ENCODE measurements at places on chromosomes 16 and 17.

GRCh38 chr16:57570301-57571070 lies 28.0 kb downstream of the ADGRG5 start:
- no peak for DNase-seq

DNA sequence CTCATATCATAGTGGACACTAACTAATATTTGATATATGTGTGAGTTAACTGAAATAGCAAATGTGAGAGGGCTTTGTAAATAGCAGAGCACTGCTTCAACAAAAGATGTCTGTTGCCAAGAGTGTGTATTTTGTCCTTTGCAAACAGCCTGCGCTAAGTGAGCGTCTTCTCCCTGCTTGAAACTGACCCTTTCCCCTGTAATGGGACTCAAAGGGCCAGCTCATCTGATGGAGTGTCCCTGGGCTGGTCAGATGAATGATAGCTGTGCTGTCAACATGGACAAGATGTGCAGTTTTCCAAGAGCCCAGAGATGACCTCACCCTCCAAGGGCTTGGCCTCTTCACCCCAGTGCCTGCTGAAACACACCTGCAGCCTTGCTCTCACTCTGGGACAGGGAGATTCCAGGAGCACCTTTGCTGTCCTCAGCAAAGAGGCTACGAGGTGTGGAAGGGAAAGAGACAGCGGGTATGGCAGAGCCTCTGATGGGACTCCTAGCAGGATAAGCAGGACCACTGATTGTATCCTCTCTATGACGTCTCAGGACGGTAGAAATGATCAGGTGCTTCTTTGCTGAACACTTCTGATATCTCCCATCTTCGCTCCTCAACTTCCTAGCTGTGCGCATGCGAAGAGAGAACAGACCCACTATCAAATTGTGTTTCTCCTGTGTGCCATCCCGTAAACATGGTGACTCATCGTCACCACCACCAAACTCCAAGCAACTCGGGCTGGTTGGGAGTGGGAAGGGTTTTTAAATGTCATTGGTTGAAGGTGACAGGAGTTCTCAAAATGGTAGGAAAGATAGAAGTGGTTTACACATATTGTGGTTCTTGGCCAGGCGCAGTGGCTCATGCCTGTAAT lies 35.8 kb upstream of the TBX2 start:
- no peak for DNase-seq

DNA sequence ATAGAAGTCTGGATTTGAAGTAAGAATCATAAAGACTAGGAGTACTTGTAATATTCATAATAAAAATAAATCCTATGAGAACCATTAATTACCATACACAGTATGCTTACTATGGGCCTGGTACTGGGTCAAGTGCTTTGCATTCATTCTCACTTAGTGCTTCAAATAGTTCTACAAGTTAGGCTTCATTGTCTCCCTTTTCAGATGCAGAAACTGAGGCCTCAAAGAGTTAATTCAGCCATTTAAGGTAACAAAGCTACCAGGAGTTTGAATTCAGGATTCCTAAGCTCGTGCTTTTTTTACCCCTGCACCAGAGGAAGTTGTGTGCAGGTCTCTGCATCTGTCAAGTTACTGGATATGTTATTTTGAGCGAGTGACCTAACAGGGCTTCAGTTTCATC lies 1098.4 kb upstream of the EEF2KMT start:
- no peak for DNase-seq

GRCh38 chr16:81076566-81077075 lies 417 bp downstream of the C16orf46 start:
- DNase-seq, result peak; percentile 92

- DNase-seq, result no peak
These were observed 61.1 kb upstream of the MTMR4 start for GRCh38 chr17:58575511-58575910.

- DNase-seq, result no peak
These were observed 29.6 kb downstream of the TNRC6A start for GRCh38 chr16:24759006-24759405.

DNA sequence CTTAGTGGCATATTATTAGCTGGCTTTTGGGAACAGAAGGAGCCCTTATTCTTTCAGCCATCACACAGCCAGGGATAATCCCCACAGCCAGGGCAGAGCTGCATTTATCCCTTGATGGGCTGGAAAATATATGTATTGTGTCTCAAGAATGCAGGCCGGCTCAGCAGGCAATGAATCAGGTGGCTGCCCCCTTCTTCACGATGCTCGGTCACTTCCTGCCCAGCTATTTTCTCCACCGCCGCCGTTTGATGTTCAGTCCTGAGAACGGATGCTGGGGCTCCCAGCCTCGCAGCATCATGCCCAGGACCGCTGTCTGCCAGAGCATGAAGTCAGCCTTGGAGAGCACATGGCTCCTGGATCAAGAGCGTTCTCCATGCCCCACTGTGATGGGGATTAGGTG lies 4.3 kb upstream of the MYH3 start:
- no peak for DNase-seq

DNA sequence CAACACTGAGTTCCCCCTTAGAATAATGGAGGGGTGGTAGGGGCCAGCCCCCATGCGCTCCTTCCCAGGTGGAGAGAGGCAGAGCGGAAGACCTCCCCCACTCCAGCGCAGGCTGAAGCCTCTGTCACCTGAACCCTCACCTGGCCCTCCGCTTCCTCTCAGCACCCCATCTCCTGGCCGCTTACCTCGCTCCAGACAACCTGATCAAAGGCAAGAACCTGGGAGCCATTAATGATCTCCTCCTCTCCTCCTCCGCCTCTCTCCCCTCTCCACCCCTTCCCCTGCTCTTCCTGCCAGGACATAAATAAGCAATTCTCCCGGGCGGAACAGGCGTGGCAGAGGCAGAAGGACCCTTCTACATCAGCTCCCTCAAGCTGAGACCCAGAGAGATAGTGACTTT lies 110.2 kb upstream of the LHX1 start:
- no peak for DNase-seq

- DNase-seq, result no peak
These were observed 19.4 kb downstream of the TRPV1 start for GRCh38 chr17:3589784-3590183.

GRCh38 chr16:30395992-30396585 lies 869 bp downstream of the ZNF48 start:
- DNase-seq, result no peak

GRCh38 chr17:82655038-82655479 lies 6.8 kb upstream of the WDR45B start:
- no peak for DNase-seq

- no peak for DNase-seq
These were observed 4.2 kb downstream of the RNF40 start for GRCh38 chr16:30766206-30766932.

DNA sequence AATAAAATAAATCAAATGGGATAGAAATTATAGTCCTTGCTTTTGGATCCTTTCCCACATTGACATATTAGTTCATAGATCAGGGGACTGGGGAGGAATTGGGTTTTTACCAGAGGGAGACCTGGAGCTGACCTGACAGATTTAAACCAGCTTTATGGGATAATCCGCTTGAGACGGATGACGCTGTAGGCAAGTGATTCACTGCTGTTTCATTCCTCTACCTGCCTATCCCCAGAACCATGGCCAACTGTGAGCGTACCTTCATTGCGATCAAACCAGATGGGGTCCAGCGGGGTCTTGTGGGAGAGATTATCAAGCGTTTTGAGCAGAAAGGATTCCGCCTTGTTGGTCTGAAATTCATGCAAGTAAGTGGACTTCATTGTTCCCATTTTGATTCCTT lies 2.1 kb downstream of the NME1 start:
- DNase-seq, result no peak

DNA sequence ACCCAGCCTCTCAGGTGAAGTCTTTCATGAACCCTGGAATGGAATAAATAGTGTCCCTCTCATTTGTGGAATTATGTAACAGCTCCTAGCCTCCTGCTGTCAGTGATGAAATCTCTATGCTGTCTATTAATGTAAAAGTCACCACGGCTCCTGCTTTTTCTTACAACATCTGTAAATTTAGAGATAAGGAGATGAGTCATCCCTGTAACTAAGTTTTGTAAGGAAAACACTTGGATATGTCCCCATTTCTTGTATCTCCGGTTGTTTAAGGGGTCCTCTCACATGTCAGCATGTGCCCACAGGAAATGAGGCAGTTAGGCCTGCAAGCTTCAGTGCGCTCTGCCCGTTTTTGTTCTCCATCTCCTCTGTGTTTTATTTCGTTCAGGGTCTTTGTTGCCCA lies 2.8 kb upstream of the NAT9 start:
- DNase-seq, result no peak

DNA sequence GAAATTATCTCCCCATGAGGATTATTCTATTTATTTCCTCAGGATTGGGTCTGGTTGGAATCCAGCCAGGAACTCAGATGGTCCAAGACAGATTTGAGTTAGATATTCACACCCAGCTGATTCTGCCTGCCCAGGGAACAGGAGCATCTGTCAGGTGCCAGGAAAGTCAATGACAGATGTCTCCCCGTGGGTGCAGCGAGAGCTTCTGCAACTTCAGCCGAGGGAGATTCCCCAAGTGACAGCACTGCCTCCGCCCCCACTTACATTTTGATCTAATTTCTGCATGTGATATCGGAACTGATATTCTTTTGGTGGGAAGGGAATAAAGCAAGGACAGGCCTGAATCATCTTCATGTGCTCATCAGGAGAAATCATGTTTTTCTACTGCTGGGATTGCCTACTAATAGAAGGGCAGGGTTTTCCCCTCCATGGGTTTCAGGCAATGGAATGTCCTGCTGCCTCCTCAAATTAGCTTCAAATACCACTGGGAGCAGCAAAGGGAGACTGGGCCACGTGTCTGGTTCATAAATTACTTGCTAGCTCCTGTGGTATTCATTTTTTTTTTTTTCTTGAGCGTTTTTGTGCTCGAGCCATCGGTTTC lies 15.7 kb upstream of the DHX8 start:
- no peak for DNase-seq

- no peak for DNase-seq
These were observed 220.3 kb upstream of the IRX3 start for GRCh38 chr16:54506741-54507500.

GRCh38 chr16:23391381-23392222 lies 61.4 kb downstream of the COG7 start:
- DNase-seq, result no peak

GRCh38 chr16:11682655-11683096 lies 14.4 kb downstream of the SNN start:
- DNase-seq, result no peak

GRCh38 chr17:50355701-50356341 lies 9.9 kb downstream of the XYLT2 start:
- no peak for DNase-seq

- DNase-seq, result peak; percentile 78
These were observed 114.0 kb downstream of the C16orf95 start for GRCh38 chr16:87203060-87203656.

GRCh38 chr16:30761427-30761927 lies 385 bp downstream of the CFAP119 start:
- DNase-seq, result no peak

DNA sequence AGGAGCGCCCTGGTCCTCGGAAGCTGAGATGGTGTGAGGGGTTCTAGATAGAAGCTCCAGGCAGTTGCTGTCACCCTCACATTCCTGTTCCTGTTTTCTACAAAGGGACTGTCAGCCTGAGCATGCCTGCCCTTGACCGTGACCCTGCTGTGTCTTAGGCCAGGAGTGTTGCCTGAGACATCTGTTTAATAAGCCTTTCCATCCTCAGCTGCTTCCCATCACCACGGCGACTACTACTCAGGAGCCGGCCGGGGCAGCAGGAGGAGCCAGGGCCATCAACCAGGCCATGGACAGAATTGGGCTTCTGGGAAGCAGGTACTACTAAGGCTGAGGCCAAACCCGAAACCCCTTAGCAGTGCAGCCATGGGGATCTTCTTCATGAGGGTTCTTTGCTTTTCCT lies 151.4 kb downstream of the KATNIP start:
- no peak for DNase-seq

DNA sequence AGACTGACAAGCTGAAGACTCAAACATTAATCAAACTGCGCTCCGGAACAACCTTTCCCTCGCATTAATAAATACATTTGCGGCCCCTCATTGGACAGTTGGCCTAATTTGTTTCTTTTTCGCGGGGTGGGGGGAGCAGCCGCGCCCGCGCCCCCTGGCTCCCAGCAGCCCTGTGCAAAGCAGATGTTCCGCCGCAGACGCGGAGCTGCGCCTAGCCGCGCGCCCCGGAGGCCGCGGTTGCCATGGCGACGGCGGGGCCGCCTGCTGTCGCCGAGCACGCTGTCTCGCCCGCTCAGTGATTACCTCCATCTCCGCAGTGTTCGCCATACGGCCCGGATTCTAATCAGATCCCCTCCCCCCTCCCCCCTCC lies 25.5 kb downstream of the COPZ2 start:
- peak; percentile 68 for DNase-seq

GRCh38 chr16:59148056-59148768 lies 414.1 kb upstream of the GOT2 start:
- no peak for DNase-seq

DNA sequence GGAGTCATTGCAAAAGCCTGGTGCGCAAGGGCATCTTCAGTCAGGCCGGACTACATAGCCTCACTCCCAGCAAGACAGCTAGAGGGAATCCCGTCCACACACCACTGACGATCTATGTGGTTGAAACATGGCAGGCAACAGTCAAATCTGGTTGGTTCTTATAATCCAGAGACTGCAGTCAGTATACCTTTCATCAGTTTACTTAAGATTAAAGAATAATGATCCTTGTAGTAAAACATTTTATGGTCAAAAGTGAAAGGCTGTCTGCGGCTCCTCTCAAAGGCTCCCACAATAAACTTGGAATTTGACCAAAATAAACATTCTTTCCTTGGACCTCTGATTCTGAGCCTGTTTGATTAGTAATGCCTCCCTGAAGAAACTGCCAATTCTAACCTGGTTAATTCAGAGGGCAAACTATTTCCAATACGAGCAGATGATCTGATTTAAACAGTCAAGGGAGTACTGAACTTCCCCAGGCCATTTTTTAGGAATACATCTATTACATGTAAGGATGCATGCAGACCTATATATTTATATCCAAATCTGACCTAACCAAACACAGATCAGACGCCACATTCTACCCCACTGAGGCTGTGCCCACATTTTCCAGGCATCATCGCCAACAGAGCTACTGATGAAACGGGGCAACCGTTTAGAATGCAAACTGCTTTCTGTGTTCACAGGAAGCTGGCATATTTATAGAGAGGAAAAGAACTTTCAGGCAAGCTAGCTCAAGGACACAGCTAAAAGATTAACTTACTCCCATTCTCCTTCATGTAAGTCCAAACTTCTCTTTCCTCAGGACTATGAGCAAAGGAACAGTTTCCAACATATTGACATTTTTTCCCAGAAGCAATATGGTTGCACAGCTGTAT lies 15.3 kb upstream of the TXNDC11 start:
- no peak for DNase-seq

DNA sequence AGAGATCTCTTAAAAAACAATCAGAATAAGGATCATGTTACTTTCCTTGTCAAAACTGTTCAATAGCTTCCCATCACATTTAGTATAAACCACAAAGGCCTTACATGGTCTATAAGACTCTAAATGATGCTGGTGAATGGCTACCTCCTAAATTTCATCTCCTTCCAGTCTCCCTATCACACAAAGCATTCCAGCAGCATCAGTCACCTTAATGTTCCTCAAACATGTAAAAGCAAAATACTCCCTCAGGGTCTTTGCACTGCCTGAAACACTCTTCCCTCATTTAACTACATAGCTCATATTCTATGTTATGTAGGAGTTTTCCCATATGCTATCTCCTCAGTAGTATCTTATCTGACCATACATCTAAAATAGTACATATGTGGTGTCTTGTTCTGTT lies 53.5 kb upstream of the INTS2 start:
- DNase-seq, result no peak

GRCh38 chr17:50101346-50102163 lies 6.4 kb downstream of the PDK2 start:
- peak; percentile 75 for DNase-seq

- no peak for DNase-seq
These were observed 108.0 kb downstream of the VPS53 start for GRCh38 chr17:606508-607250.

All from left ventricle myocardium superior (tissue), 1 donor.